Activated CD8-positive, alpha-beta memory T cell treated with anti-CD3 and anti-CD28 coated beads for 4 hours (primary cell): ENCODE measurements at places on chromosomes 3 and 15.

GRCh38 chr3:183924543-183924942, 39.9 kb upstream of the PARL start:
- DNase-seq, result no peak

- DNase-seq, result no peak
These were observed 77.4 kb upstream of the SLCO3A1 start for GRCh38 chr15:91776104-91776503.

DNA sequence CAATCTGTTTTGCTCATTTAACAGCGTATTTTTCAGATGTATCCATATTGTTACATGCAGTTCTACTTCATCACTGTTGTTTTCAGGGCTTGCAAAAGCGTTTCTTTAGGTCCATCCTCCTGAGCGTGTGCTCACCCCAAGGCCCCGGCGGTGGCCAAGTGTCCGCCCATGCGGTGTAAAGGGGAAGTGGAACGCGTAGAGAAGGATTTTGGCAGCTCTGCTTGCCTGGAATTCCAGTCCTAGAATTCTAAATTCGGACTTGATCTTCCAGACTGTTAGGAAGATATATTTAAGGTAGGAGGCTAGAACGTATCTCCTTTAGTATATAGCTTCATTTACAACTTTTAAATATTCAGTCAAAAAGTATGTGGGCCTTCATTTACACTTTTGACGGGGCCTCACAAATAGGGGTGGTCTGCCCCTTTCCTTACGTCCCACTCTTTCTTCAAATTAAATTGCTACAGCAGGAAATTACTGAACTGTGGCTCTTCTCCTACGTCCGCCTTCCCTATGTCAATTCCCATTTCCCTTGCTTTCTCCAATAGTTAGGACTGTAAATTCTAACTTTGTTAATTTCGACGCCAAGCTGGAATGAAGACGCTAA, 609 bp upstream of the TBC1D23 start:
- no peak for DNase-seq

DNA sequence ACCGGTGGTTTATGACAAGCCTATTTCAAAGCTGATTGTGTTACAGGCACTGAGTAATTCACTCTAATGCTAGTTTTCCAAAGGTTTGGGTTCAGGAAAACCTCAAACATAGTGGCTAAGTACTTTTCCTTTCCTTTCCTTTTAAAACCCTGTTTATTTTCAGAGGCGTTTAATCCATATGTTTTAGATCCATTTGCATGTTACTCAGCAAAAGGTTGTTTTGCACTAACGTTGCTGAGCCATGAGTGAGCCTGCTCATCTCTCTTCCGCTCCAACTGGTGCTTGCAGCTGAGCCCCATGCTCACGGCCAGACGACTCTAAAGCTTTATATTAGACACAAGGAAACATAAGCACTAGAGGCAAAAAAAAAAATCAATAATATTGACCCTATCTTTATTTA, 9.4 kb downstream of the CEMIP start:
- DNase-seq, result no peak

GRCh38 chr3:111668888-111669488, 73.8 kb upstream of the ZBED2 start:
- no peak for DNase-seq
